ENCODE measurements at places on chromosomes 1 and 21.

- no peak for DNase-seq
Observed at GRCh38 chr1:66450043-66450514, 83.9 kb upstream of the SGIP1 start.

DNA sequence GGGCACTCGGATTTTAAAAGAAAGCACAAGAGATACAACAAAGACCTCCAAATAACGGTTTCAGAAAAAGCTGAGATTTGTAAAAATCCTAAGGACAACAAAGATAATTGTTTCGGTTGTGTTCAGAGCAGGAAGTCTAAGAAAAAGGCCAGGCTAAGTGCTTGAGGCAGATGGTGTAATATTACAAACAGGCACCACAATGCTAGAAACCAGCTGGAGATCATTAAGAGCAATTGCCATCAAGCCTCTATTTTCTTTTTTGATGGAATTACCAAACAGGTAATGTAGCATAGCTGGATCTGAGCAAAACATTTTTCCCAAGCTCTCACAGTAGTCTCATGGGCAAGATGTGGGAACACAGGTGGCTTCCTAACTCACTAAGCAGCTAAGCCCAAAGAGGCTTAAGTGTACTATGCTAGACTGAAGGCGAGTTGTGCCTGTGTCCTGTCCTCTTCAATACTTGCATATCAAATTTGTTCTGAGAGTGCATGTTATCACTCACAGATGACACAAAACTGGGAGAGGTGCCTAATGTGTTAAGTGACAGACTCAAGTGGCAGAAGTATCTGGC, 161.6 kb downstream of the GLUL start:
- DNase-seq: no peak

GRCh38 chr1:34268311-34268954, 91.7 kb downstream of the C1orf94 start:
- DNase-seq: no peak

- DNase-seq: no peak
Observed at GRCh38 chr1:22665752-22666151, 12.7 kb downstream of the C1QB start.

GRCh38 chr1:33039840-33040239, 3.2 kb upstream of the AK2 start:
- DNase-seq: peak; percentile 55

DNA sequence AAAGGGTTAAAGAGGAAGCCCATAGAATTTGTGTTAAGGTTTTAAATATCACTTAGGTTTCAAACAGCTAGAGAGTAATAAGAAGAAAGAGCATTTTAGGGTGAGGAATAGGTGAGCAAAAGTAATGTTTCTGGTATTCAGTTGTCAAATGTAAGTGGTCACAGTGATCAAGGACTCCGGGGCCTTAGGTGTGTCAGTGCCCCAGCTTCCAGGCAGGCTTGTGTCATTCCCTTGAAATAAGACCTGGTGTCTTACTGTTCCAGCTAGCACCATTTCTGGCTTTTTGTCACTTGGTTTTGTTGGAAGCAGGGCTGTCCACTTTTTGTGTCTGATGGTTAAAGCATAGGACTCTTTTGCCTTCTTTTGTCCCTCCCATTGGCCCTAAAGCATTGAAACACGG, 69.6 kb downstream of the DYRK1A start:
- DNase-seq: no peak

DNA sequence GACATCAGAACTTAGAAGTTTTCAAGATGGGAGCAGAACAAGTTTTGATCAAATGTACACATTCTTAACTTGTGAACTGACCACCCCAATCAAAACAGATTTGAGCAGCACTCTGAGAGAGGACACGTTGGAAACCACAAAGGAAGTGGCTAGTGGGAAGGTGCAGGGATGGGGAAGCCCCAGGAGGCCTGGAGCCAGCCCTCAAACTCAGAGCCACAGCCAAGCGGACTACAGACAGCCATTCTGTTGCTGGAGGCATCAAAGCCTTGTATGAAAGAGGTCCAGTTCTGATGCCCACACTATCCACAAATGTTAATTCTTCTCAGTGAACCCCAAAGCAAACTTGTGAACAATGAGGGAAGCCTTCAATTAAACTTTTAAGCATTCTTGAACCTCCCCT, 143.6 kb upstream of the RAB4A start:
- no peak for DNase-seq

DNA sequence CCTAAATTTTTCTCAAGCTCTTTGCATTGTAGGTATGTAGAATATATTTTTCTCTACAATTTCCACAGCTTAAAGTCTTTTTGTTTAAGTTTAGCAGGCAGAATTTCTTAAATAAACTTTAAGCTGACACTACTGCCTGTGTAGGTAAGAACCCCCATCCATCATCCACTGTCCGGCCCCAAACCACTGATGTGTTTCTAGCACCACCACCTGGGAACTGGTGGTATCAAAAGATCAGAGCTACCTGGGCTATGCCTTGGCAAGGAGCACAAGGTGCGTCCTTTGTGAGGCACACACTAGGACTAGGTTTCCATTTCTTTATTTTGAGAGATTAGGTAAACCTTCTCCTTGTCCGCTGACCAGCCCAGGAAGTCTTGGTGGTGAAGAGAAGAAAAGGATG, 10.5 kb upstream of the LELP1 start:
- no peak for DNase-seq

- no peak for DNase-seq
Observed at GRCh38 chr1:159921700-159922504, 3.4 kb downstream of the TAGLN2 start.

- no peak for DNase-seq
Observed at GRCh38 chr1:16114527-16115467, 41.1 kb downstream of the EPHA2 start.

DNA sequence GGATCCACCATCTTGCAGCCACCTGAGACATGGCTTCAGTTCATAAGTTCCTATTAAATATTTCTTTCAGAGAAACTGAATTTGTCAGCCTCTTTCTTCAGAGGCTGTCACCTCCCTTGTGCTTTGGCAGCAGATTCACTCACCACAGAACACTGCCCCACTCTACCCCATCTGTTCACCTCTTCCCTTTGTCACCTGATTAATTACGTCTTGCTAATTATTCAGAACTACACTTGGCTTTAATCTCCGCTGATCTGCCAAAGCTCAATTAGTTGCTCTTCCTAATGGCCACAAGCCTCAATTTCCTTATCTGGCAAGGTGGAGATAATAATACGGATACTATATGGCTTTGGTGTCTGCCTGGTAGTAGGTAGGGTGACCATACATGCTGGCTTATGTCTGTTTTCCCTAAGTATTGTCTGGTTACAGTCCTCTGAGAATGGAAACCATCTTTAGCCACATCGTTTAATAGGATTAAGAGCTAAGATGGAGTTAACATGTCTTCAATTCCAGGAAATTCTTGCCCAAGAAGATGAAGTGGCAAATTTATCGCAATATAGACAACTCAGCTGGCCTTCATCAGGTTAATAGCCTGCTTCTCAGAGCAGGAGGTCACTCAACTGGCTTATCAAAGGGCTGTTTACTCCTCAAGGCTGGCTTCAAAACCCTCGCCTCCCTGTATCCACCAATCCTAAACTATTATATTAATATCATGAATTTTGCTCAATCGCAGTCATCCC, 58.2 kb upstream of the ADAR start:
- no peak for DNase-seq

- DNase-seq: no peak
Observed at GRCh38 chr1:208536212-208536611, 292.0 kb upstream of the PLXNA2 start.

DNA sequence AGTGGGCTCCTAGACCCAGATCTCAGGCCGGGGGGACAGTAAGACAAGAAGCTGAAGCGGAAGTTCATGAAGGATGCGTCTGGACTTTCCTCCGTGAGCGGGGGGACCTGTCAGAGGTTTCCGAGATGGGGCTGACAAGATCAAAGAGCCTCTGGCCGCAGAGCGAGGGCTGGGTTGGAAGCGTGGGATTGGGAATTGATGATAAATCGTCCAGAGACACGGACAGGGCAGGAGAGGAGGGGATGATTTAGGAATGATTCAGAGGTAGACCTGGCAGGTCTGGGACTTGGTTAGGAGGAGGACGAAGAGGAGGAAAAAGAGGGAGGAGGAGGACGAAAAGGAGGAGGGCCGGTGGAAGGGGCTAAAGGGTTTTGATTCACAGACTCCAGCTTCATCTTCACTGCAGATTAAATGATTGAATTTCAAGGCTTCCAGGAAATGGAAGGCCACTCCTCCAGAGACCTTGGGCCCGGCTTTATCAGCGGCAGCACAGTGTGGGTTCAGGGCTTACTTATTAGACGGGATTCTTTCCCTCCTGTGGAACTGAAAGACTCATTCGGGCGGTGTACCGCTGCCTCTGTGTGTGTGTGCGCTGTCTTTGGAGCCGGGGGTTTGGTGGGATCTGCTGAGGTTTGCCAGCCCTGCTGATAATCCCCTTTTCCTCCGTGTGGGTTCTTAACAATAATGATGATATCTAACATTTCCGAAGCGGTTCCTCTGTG, 85.7 kb upstream of the SLC45A1 start:
- no peak for DNase-seq

- DNase-seq: no peak
Observed at GRCh38 chr1:36625935-36626310, 143.2 kb upstream of the CSF3R start.

DNA sequence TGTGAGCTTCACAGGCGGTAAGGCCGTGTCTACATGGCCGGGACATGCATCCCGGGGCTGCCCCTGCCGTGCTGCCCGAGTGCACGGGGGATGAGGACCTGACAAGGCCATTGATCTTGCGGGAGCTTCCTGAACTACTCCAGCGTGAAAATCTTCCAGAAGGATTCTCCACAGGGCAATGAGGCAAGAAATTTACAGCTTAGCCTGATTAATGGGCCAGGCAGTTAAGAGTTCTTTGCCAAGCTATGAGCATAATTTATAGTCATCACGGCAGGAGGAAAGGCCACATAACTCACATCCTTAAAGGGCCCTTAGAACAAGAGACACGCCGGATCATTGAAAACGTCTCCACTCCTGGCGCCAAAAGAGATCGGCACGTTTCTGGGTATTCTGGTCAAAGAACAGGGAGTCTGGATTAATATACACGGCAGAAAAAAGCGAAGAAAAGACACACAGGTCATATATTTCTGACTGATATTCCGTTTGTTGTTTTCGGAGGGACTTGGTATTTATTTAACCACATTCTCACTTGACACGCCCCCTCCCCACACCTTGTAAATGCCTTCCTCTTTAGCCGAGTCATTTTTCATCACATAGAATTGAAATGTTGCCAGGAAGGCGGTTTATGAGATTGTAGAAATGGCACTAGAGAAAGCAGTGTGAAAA, 180.5 kb downstream of the DYRK1A start:
- DNase-seq: no peak

DNA sequence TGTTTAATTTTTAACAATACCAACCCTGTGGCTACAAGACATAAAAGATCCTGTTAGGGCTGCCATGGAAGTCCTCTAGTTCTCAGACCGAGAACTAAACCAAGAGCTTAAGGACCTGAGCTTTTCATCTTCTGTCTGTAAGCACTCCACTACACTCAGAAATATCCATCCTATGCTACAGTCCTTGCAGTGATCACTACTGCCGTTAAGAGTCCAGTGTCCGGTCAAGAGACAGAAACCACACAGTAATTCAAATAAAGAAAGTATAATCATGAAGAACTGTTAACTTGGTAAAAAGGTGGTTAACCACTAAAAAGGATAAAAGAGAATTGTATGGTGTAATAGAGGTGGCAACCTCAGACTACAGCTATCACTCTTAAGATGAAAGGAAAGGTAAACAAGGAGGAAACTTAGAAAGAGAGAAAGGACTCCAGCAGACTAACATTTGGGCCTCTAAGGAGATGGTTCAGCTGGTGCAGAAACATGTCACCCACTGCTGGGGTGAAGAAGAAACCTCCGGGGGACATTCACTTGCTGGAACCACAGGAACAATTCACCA, 22.1 kb upstream of the PRDX6 start:
- DNase-seq: no peak

- DNase-seq: no peak
Observed at GRCh38 chr1:150696162-150696561, 792 bp downstream of the GOLPH3L start.

- no peak for DNase-seq
Observed at GRCh38 chr1:201507360-201507675, 395 bp upstream of the CSRP1 start.

GRCh38 chr1:168469690-168470089, 74.1 kb downstream of the XCL2 start:
- DNase-seq: no peak

DNA sequence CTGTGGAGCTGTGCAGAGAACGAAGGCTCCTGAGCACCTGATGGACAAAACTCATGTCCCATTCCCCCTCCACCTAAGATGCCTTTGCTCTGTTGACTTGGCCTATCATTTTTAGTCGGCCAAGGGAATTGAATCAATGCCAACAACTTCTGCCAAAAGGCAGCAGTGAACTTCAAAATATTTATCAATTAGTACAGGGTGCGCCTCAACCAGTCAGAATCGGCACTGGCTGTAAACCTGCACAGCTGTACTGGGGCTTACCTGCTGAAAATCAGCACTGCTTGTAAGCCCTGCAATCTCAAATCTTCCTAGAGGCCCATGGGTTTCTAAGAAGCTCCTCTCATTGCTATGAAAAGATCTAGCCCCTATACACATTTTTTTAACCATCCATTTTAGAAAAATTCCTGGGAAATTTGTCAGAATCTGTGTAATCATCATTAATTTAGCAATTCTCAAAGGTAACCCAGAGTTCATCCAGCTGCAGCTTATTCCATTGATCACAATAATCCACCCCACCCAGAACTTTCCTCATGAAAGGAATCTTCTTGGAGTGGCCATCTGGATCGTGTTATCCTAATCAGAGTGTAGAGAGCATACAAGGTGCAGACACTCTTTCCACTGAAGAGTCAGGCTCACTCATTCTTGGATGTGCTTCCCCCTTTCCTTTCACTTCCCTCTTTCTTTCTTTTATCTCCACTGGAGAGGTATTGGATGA, 40.2 kb downstream of the ADAMTS1 start:
- no peak for DNase-seq

GRCh38 chr1:111542187-111542586, 38.8 kb upstream of the ADORA3 start:
- DNase-seq: no peak

- DNase-seq: no peak
Observed at GRCh38 chr21:43353282-43354025, 73.5 kb downstream of the SIK1 start.

DNA sequence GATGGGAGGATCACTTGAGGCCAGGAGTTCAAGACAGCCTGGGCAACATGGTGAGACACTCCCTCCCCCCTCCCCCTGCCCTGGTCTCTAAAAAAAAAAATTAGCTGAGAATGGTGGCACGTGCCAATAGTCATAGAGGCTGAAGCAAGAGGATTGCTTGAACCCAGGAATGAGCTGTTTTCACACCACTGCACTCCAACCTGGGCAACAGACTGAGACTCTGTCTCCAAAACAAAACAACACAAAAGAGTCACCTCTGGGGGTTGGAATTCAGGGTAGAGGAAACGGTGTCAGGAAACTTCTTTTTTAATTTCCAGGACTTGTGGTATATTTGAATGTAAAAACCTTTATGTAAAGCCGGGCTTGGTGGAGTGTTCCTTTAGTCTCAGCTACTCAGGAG, 43.2 kb downstream of the RHOU start:
- DNase-seq: no peak

Data from lower lobe of right lung (tissue), 2 donors.